ENCODE measurements at places on chromosomes 2 and 18. TPM values are rescaled to one million over a fixed set of nuclear protein-coding genes. Genes with fewer than 3 reads are reported as not detected.
A peak's percentile ranks its signal among the peaks of the same experiment; 100 is the strongest.

DNA sequence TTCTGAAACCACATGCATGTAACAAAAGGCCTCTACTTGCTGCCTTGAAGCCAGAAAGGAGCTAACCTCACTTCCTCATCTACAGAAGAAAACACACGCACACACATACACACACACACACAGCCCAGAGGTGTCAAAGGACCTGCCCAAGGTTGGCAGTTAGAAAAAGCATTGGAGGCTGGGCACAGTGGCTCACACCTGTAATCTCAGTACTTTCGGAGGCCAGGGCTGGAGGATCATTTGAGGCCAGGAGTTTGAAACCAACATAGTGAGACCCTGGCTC lies 125.9 kb upstream of the RNF152 start:
- DNase-seq = no peak

- no peak for DNase-seq
Observed at GRCh38 chr18:22429564-22429963, 11.8 kb upstream of the CTAGE1 start.

GRCh38 chr2:155748131-155748530 lies 584.4 kb downstream of the NR4A2 start:
- DNase-seq = no peak

Gene CYS1
- total RNA-seq = 1.3 TPM

GRCh38 chr2:6926071-6926732 lies 9.0 kb downstream of the RNF144A start:
- no peak for DNase-seq

Gene TXNDC2
- not detected for total RNA-seq

DNA sequence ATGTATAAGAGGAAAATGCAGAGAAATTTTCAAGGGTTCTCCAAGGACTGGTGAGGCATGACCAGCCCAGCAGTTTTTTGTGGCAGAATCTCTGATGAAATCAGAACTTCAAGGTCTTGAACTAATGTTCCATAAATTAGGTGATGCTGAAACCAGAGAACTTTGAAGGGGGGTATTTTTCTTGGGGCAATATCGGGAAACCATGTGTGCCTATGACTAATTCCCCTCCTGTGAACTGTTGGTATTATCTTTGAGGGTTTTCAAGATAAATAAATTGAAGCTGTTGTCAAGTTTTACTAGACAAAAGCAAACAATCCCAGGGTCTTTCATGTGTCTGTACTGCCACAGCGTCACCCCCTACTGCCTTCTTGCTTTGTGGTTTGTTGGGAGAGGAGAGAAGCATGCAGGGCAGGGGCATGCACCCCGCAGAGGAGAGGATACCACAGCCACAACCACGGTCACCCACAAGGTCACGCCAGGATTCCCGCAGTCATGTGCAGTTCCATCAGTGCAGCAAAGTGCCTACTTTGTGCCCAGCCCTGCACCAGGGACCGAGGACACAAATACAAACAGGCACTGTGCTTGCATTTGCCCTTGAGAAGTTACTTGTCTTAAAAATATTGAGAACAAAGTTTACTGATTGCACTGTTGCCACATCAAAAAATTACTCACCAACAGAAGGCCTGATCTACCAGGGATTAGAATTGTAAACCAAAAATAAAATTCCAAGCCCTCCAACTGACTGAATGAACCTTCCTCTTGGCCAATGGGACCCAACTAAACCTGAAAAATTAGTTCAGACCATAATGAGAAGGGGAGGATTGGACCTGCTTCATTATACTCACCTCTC lies 413.3 kb upstream of the TRIB2 start:
- DNase-seq = no peak

DNA sequence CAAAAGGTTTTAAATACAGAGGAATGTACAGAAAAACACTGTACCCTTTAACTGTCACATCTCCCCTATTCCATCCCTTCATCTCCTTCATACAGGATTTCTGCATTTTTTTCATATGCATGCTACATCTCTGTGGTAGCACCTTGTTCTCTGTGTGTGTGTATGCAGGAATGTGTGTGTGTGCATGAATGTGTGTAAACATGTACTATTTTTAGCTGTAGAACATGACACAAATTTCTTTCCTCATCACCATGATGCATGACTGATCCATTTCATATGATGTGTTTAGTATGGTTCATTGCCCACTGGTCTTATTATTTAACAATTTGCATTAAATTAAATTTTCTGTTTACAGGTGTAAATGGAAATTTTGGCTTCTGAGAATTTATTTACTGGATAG lies 21.5 kb upstream of the ZEB2 start:
- DNase-seq = no peak

Gene TMEM17
- total RNA-seq = 3.3 TPM

DNA sequence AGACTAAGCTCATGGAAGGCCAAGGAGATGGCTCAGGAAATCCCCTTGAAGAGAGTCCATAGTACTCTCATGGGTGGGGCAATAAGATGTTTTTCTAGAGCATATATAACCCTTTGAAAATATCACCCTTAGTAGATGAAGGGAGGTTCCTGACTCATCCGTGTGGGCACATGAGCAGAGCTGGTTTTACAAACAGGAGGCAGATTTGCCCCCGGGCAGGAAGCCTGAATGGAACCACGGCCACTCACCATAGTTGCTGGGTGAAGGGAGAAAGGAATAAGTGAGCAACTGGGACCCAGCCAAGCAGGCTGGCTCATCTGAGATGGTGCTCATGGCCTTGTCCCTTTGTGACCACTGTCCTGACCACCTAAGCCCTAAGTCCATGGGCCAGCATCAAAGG lies 29.0 kb upstream of the MAPRE3 start:
- DNase-seq = no peak

DNA sequence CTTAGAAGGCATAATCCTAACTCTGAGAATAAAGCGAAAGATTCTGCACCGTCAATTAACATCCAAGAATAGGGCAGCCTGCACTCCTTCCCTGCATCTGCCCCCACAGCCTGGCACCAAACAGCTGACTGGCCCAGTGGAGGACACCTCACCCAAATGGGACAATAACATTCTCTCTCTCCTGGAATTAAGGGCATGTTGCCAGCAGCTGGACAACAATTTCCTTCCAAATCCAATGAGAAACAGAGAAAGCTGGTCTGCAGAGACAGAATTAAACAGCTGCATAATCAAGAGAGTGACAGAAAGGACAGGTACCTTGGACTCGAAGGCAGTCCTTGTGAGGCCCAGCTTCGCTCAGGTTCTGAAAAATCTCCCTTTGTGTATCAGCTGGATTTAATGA lies 15.0 kb downstream of the COX7A2L start:
- DNase-seq = no peak

Gene PMAIP1
- total RNA-seq = 12.9 TPM

DNA sequence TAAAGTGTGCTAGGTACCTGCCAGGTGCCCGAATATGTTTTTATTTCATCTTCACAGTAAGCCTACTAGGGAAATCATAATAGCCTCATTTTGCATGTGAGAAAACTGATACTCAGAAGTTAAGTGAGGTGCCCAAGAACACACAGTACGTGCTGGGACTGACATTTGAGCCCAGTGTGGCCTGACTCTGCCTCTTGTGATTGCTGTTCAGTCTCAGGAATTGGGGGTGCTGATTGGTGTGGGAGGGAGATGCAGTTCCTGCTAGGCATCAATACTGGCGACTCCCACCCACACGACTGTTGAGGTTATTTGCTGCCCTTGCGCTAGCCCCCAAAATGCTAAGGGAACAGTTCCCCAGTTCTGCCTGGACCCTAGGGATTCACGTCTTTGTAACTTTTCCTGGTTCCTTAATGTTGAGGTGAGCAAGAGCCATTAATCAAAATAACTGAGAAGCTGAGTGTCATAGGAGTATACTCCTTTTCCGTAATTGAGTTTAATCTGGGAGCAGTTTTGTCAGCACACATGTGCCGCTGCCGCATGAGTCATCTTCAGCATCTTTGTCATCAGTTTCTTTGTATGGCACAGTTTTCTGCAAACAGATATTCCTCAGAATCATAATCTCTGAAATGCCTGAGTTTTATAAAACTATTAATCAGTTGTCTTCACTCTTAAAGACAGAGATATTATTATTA lies 120.7 kb downstream of the NCK2 start:
- DNase-seq = no peak

DNA sequence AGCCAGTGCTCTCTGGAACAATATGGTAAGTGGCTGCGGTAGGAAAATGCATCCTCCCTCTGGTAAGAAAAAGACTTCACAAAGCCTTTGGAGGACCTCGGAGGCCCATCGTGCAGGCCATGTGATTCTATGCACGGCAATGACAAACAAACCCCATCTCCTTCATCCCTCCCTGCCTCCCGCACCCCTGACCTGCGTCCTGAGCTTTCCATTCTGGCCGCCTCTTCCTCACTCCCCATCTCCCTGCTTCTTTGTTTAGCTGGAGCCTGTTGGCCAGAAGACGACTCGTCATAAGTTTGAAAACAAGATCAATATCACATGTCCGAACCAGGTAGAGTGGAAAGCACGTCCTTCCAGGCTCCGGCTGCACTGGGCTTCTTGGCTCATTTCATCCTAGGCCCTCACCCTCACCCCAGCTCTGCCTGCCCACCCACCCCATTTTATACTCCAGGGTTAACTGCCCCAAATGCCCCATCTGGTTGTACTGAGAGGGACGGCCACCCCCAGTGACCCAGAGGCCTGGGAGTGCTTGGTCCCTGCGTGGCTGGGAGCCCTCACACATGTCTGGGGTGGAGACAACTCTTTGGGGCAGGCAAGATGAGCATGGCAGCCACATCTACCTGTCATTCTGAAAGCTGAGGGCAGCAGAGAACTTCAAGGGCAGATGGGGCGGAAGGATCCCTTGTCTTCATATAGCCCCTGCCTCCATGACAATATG lies 94.0 kb downstream of the PLB1 start:
- DNase-seq = no peak

Gene CTDSP1
- total RNA-seq = 43.7 TPM

DNA sequence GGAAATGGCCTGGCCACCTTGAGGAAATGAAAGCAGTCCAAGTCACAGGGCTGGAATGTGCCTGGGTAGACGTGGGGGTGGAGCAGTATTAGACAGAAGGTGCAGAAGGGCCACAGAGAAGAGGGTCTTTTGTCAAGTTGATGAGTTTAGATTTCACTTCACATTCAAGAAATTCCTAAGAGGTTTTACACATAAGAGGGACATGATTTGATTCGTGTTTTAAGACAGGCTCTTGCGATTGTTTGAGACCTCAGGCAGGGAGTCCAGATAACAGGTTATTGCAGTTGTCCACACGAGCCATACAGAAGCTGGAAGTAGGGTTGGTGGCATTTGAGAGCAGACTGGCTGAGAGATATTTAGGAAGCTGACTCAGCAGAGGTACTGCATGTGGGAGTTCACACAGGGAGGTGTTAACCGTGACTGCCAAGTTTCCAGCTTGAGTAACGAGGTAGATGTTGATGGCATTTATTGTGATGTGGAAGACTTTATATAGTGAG lies 64.6 kb downstream of the NEB start:
- no peak for DNase-seq

GRCh38 chr2:158716121-158716791 lies 78.9 kb upstream of the DAPL1 start:
- peak; percentile 48 for DNase-seq

Gene DIS3L2
- 31.8 TPM for total RNA-seq

Gene TFCP2L1
- 4.9 TPM for total RNA-seq

Gene GPBAR1
- 0.39 TPM for total RNA-seq
